Posterior vena cava (tissue), 2 donors: ENCODE measurements at places on chromosomes 4 and X. TPM values are rescaled to one million over a fixed set of nuclear protein-coding genes. Genes with fewer than 3 reads are reported as not detected.

GRCh38 chr4:133594390-133595207, 445.5 kb downstream of the PCDH10 start:
- DNase-seq: no peak

- no peak for DNase-seq
These were observed 668.0 kb upstream of the LCORL start for GRCh38 chr4:18689308-18690115.

DNA sequence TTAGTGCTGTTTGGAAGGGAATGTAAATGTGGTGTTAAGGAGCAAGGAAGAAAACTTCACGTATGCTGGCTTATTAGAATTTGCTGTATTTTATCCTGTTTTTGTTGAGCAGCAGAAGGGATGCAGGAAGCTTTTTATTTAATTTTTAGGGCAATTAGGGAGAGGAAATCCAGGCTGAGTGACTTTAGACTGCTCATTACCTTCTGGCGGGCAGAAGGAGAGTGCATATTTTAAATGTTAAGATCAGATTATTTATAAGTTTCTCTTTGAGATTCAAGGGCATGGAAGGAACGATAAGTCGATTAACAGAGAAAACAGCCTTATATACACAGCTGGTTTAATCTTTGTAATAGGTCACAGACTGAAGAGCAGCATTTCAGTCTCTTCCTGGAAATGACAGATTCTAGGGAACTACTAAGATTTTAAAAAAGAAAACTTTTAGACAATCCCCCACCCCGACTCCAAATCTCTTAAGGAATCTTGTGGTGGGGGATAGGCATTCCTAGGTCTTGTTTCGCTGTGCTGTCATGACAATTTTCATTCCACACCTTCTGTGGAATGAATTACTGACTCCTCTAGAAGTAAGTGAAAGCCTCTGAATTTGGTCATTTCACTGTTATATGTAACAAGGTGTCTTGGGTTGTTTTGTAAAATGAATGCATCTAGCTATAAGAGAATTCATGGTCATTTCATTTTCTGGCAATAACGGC, 402.5 kb downstream of the RAPGEF2 start:
- no peak for DNase-seq

DNA sequence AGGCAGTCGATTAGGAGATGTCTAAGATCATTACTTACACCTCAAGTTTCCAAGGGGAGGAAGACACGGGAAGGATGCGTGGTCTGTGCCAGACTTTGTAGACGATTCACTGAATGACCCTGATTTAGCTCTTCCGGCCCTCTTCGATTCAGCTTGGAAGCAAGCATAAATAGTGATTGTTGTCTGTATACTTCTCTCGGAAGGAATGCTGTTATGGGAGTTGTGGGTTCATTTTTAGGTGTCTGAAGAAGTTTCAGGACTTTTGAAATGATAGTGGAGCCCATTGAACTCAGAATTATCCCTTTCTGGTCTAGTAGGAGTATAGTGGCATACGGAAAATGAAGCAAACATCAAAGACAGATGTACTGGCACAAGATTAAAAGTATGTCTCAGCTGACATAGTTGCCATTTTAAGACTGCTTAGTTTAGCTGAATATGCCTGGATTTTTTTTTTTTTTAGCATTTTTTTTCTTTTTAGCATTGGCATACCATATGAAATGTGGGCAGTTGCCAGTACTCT, 1.0 kb upstream of the ANKRD17 start:
- no peak for DNase-seq

- no peak for DNase-seq
These were observed 297.2 kb downstream of the GRXCR1 start for GRCh38 chr4:43189741-43190140.

DNA sequence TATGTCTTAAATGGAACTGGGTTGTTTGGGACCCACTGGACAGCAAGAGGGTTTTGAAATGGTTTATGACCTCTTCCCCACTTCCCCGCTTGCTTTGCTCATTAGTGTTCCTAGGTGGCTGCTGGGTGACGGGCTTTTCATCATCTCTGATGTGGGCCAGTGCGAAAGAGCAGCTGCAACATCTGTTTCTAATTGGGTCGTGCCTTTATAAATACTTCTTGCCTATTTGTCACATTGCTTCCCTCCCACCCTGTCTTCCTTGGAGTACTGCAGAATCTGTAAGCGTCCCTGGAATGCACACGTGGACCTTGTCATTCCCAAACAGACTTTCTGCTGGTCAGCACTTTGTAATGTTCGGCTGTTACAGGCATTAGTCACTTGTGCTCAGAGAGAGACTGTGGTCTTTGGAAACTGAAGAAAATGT, 35.2 kb downstream of the SEPTIN11 start:
- DNase-seq: peak; percentile 80

GRCh38 chr4:153710681-153711080, 26.6 kb downstream of the TLR2 start:
- no peak for DNase-seq

DNA sequence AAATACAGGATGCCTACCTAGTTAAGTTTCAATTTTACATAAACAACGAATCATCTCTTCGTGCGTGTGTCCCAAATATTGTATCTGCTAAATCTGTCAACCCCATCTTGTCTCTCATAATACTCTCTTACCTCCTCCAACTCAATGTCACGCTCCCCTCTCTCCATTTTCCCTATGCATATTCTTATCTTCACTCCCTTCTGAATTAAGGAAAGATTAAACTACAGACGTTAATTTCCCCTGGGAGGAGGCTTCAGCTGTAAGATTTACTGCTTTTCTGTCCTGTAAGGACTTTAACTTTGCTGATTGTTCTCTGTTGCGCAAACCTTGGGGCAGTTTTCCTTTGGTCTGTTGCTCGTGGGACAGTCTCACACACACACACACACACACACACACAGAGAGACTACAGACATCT, 455 bp upstream of the ABCB7 start:
- no peak for DNase-seq

GRCh38 chrX:46793386-46794143, 34.6 kb upstream of the SLC9A7 start:
- no peak for DNase-seq

GRCh38 chr4:186144946-186145569, 40.6 kb downstream of the FAM149A start:
- peak; percentile 89 for DNase-seq

Gene HADH
- 91.5 TPM for total RNA-seq

Gene UGT2B11
- total RNA-seq: not detected

Gene GLRA3
- not detected for total RNA-seq

Gene POLR2B
- 60.2 TPM for total RNA-seq

Gene CCDC110
- total RNA-seq: 3.5 TPM

Gene TMEM156
- total RNA-seq: 0.29 TPM

Gene CT47B1
- not detected for total RNA-seq

Gene TRPC5OS
- total RNA-seq: not detected

Gene RIPPLY1
- total RNA-seq: not detected

Gene BRS3
- not detected for total RNA-seq
